ENCODE measurements at places on chromosomes 6 and 20.

- H3K27ac ChIP-seq = peak overlapping the region; percentile 5
- H3K4me3 ChIP-seq = no peak overlapping the region
- H3K27me3 ChIP-seq = no peaks in the 10 kb centered on the region
- DNase-seq = no peak
Observed at GRCh38 chr6:167993169-167993568, 4.3 kb upstream of the KIF25 start.

DNA sequence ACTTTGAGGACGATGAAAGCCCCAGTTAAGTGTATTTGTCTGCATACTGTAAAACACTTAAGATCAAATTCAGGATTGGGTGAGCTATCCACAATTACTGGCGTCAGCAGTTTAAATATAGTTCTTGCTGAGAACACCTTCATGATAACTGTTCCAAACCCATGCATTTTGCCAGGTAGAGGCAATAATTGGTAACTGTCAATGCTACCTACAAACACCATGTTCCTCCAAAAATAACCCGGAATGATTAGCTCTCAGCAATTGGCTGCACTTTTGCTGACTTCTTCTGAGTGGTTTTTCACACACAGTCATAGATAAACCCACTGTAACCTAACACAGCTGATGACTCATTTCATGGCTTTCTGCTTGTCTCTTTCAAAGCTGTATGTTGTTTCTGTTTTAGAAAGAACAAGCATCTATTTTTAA, 1358.6 kb upstream of the GJE1 start:
- no peak overlapping the region for H3K27ac ChIP-seq
- DNase-seq = no peak
- no peak overlapping the region for H3K4me3 ChIP-seq
- no peaks in the 10 kb centered on the region for H3K36me3 ChIP-seq

DNA sequence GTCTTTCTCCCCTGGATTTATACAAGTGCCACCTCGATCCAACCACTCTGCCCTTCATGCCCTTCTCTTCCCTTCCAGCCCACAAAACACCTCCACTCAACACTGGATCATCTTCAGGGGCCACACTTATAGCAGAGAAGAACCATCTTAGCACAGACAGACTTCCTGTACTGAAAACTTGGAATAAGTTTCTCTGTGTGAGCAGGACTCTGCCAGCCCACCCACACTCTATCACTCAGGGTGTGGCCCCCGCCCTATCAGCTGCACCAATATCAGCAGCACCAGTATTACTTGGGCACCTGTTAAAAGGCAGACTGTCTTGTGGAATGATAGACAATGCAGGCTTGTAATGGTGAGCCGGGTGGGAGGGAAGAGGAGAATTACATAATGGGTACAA, 86.7 kb downstream of the SCML4 start:
- no peaks in the 10 kb centered on the region for H3K36me3 ChIP-seq
- no peaks in the 10 kb centered on the region for H3K4me1 ChIP-seq
- H3K4me3 ChIP-seq = no peak overlapping the region

- H3K36me3 ChIP-seq = no peaks in the 10 kb centered on the region
- no peaks in the 10 kb centered on the region for H3K27me3 ChIP-seq
- DNase-seq = no peak
- H3K4me3 ChIP-seq = peak overlapping the region; percentile 32
- no peak overlapping the region for H3K27ac ChIP-seq
Observed at GRCh38 chr20:20452254-20452676, 84.4 kb downstream of the INSM1 start.

GRCh38 chr20:43579861-43580793, 10.6 kb upstream of the IFT52 start:
- no peaks in the 10 kb centered on the region for H3K27me3 ChIP-seq
- H3K4me3 ChIP-seq = no peak overlapping the region
- no peak overlapping the region for H3K27ac ChIP-seq
- no peaks in the 10 kb centered on the region for H3K4me1 ChIP-seq

DNA sequence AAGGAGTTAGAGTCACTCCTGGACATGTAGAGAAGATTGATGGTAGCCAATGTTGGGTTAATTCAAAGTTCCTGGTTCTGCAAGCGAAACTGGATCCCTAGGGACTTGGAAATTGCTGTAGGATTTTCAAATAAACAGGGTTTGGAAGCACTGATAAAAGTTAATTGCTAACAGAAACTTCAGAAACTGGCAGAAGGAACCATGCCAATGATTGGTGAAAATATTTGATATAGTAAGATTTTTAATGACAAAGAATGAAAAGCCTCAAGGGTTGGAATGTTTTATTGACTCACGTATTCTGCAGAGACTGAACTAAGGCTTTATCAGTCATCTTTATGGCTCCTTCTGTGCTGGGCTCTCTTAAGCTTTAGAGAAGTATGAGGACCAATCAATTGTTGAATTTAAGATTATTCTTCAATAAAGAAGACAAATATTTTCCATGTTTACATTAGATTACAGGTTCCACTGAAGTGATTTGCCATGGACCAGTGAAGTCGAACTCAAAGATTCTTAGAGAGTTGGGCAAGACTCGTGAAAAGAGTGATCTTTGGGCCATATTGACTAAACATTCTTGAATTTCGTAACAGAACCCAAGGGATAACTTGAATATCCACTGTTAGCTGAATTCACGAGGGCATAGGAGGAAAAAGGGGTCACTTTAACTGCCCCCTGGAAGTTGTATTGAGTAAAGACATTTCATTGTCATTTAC, 371.4 kb downstream of the HDGFL1 start:
- H3K36me3 ChIP-seq = no peaks in the 10 kb centered on the region
- H3K4me1 ChIP-seq = no peaks in the 10 kb centered on the region
- no peaks in the 10 kb centered on the region for H3K27me3 ChIP-seq
- H3K27ac ChIP-seq = no peak overlapping the region

DNA sequence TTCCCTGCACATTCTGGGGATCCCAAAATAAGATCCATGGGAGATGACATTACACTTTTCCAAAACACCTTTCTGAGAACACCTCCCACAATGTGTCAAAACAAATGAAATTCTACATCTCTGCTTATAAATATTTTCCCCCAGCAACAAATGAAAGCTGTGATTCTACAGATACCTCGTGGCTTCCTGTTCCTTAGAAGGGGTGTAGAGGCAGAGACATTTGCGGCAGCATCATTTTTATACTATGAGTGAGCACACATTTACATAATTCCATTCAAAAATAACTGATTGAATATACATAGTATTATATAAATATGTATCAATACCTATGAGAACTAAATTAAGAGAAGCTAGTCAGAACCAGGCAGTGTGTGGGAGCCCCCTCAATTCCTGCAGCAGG, 213.9 kb upstream of the JARID2 start:
- H3K36me3 ChIP-seq = no peaks in the 10 kb centered on the region
- no peak overlapping the region for H3K4me3 ChIP-seq
- no peak overlapping the region for H3K27ac ChIP-seq
- H3K27me3 ChIP-seq = no peaks in the 10 kb centered on the region
- H3K4me1 ChIP-seq = no peaks in the 10 kb centered on the region

GRCh38 chr6:88377976-88378568, 211.9 kb upstream of the CNR1 start:
- H3K27ac ChIP-seq = no peak overlapping the region
- no peaks in the 10 kb centered on the region for H3K36me3 ChIP-seq
- no peaks in the 10 kb centered on the region for H3K4me1 ChIP-seq
- H3K4me3 ChIP-seq = no peak overlapping the region
- DNase-seq = no peak

GRCh38 chr6:33604941-33605854, 15.9 kb upstream of the ITPR3 start:
- H3K4me1 ChIP-seq = no peaks in the 10 kb centered on the region
- H3K36me3 ChIP-seq = no peaks in the 10 kb centered on the region
- H3K27me3 ChIP-seq = no peaks in the 10 kb centered on the region
- H3K4me3 ChIP-seq = no peak overlapping the region

- H3K4me3 ChIP-seq = no peak overlapping the region
- H3K36me3 ChIP-seq = no peaks in the 10 kb centered on the region
- no peaks in the 10 kb centered on the region for H3K4me1 ChIP-seq
- H3K27me3 ChIP-seq = no peaks in the 10 kb centered on the region
Observed at GRCh38 chr6:148629592-148630465, 117.0 kb upstream of the UST start.

- no peaks in the 10 kb centered on the region for H3K36me3 ChIP-seq
- H3K4me3 ChIP-seq = peak overlapping the region; percentile 29
- peak overlapping the region; percentile 49 for H3K27ac ChIP-seq
- DNase-seq = no peak
- H3K4me1 ChIP-seq = no peaks in the 10 kb centered on the region
Observed at GRCh38 chr6:137873273-137873762, 6.3 kb downstream of the TNFAIP3 start.

GRCh38 chr20:32742322-32743236, 688 bp downstream of the COMMD7 start:
- H3K36me3 ChIP-seq = no peaks in the 10 kb centered on the region
- no peaks in the 10 kb centered on the region for H3K27me3 ChIP-seq
- H3K4me1 ChIP-seq = no peaks in the 10 kb centered on the region
- peak overlapping the region; percentile 85 for H3K4me3 ChIP-seq
- H3K27ac ChIP-seq = peak overlapping the region; percentile 92
- DNase-seq = no peak

DNA sequence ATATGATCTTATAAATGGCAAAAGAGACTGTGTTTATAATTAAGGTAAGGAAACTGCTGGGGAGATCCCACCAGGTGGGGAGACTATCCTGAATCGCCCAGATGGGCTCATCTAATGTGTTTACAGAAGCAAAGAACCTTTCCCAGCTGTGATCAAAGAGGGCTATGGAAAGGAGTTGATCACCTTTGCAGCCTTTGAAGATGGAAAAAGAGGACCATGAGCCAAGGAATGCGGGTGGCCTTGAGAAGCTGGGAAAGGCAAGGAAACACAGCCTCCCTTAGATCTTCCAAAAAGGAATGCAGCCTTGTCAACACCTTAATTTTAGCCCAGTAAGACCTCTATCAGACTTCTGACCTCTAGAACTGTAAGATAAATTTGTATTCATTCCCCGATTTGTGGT, 66.5 kb upstream of the ADGRG6 start:
- DNase-seq = no peak
- no peaks in the 10 kb centered on the region for H3K4me1 ChIP-seq
- H3K27ac ChIP-seq = no peak overlapping the region
- no peaks in the 10 kb centered on the region for H3K27me3 ChIP-seq
- no peak overlapping the region for H3K4me3 ChIP-seq
- H3K36me3 ChIP-seq = no peaks in the 10 kb centered on the region

- H3K36me3 ChIP-seq = no peaks in the 10 kb centered on the region
- no peaks in the 10 kb centered on the region for H3K4me1 ChIP-seq
- peak overlapping the region; percentile 48 for H3K27ac ChIP-seq
Observed at GRCh38 chr6:3811191-3811590, 38.0 kb upstream of the FAM50B start.

DNA sequence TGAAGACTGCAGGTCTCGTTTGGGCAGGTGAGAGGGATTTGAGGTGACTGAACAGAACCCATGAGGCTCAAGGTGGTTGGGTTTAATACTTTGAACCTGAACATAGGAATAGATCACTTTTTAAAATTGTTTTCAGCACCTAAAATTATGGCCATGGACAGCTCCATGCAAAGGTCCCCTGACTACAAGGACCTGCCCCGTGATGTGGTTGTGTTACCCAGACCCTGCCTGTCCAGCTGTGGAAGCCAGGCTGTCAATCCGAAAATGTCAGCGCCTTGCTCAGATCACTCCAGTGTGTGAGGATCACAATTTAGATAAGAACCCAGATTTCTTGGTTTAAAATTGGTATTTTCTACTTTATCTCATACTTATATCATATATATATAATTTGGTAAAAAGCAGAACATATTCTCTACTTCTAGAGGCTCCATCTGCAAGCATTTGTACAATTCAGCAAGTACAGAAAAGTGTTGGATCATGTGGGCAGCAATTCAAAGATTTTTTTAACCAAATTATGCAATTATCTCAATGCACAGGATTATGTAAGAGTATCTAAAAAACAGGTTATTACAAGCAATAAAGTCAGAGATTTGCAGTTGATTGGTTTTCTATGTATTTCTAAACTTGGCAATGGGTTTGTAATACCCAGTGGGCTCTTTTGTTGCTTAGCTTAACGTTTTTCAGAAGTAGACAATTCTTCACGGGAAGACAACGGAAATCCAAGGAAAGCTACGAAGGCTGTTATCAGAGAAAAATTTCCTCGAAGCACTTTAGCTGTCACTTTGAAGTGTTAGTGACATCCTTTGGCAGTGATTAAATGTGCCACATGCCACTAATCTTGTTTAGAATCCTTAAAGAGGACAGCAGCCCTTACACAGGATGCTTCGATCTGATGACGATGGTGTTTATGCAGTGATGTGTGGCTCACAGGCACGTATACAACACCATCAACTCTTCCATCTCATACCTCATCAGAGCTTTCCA, 24.1 kb upstream of the RPS6KA2 start:
- DNase-seq = no peak
- no peak overlapping the region for H3K27ac ChIP-seq
- no peaks in the 10 kb centered on the region for H3K27me3 ChIP-seq
- H3K4me1 ChIP-seq = no peaks in the 10 kb centered on the region

- peak overlapping the region; percentile 99 for H3K27ac ChIP-seq
- H3K27me3 ChIP-seq = no peaks in the 10 kb centered on the region
- H3K4me3 ChIP-seq = peak overlapping the region; percentile 64
- no peak for DNase-seq
- no peaks in the 10 kb centered on the region for H3K36me3 ChIP-seq
- no peaks in the 10 kb centered on the region for H3K4me1 ChIP-seq
Observed at GRCh38 chr6:292506-293192, 362 bp downstream of the DUSP22 start.

DNA sequence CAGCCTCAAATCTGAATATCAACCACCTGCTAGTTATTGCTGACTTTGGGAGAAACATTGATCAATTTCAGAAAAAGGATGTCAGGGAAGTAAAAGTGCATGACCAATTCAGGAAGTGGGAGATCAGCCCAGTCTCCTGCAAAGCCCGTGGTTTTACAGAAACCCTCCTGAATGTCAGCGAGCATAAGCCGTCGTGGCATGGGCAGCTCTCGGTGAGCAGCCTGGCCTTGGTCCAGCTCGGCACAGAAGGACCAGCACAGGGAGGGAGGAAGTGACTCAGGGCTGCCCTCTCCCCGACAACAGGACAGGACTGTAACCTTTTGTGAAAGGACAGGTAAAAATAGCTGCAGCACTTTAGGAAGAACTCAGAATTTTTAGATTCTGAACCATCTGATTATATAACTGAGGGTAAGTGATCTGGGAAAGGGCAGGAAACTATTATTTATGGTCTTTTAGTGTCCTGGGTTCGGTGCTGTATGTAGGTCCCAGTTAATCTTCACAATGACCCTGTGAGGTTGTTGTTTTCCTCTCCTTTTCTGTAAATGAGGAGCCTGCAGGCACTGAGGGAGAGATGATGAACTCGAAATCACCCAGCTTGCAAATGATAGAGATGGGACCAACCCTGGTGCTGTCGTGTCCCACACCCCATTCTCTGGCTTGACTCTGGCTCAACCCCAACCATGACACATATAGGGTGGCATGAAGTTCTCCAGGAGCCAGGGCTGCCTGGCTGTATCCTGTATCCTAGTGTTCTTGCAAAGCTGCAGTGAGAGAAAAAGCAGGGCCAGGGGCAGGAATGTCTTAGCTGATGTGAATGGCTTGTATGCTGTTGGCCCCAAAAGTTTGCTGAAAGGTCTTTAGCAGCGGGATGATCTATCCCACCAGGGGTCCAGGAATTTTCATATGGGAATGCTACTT, 37.6 kb downstream of the NRN1 start:
- H3K27me3 ChIP-seq = no peaks in the 10 kb centered on the region
- H3K4me1 ChIP-seq = no peaks in the 10 kb centered on the region
- H3K4me3 ChIP-seq = no peak overlapping the region
- no peak overlapping the region for H3K27ac ChIP-seq
- DNase-seq = no peak

All from breast epithelium (tissue), 4 donors.